Heart left ventricle (tissue), 16 donors: ENCODE measurements at places on chromosomes 4 and X. TPM values are rescaled to one million over a fixed set of nuclear protein-coding genes. Genes with fewer than 3 reads are reported as not detected.

GRCh38 chr4:24999392-25000089 is 31.2 kb downstream of the LGI2 start:
- no peak for DNase-seq

DNA sequence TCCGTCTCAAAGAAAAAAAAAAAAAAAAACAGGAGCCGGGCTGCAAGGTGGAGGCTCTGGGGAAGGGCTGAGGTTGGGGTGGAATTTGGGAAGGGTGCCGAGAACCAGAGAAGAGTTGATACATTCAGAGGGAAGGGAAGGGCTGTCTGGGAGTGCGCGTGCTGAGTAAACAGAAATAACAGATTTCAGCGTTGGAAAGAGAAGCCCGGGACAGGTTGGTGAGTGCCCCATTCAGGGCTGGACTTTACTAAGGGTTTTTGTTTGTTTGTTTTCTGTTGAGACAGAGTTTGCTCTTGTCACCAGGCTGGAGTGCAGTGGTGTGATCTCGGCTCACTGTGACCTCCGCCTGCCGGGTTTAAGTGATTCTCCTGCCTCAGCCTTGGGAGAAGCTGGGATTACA is 1.7 kb upstream of the IL3RA start:
- DNase-seq, result peak; percentile 4

DNA sequence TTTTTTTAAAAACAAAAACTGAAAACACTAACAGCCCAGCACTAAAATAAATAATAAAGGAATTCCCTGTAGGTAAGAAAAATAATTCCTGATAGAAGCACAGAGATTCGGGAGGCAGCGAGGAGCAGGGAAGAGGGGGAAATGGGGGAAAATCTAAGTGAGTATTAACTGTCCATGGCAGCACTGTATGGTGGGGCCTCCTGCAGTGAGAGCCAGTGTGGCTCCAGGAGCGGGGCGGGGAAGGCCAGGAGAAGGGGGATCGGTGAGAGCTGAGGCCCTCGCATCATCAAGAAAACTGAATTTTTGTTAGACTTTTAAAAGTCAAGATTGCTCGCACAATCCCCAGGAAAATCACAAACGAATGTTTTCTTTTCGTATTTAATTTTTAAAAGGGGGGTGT is 14.1 kb downstream of the RNF212 start:
- no peak for DNase-seq

GRCh38 chr4:118849867-118850487 is 14.1 kb upstream of the SEC24D start:
- DNase-seq, result no peak

DNA sequence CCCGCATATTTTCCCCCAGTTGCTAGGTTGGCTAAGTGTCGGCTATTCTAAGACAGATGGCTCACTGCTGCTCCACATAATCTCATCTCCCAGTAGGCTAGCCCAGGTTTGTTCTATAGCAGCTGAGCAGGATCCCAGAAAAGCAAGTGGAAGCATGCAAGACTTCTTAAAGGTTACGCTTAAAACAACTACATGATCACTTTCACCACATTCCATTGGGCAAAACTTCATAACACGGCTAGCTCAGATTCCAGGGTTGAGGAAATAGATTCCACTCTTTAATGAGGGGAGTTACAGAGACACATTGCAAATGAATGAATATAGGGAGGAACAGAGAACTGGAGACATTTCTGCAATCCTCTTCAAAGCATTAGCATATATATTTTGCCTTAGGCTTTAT is 12.9 kb upstream of the RAB33B start:
- no peak for DNase-seq

- no peak for DNase-seq
Observed at GRCh38 chr4:147594578-147594977, 22.6 kb upstream of the TMEM184C start.

GRCh38 chr4:95549246-95550114 is 707 bp upstream of the UNC5C start:
- DNase-seq, result peak; percentile 68

DNA sequence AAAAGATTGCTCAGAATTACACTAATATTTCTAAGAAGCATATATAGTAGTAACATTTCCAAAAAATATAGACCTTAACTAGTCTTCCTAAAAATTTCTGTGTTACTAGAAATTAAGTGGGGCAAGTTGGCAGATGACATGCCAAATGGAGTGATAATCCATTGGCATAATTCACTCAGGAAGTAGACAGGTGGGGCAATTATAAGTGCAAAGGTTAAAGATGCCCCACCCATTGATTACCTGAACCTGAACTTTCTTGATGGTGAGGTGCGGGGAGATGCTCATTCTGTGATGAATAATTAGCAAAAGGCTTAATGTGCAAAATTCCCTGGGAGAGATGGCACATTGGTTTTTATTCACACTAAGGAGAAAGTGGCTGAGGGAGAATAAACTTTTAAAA is 145.8 kb upstream of the RASGEF1B start:
- no peak for DNase-seq

DNA sequence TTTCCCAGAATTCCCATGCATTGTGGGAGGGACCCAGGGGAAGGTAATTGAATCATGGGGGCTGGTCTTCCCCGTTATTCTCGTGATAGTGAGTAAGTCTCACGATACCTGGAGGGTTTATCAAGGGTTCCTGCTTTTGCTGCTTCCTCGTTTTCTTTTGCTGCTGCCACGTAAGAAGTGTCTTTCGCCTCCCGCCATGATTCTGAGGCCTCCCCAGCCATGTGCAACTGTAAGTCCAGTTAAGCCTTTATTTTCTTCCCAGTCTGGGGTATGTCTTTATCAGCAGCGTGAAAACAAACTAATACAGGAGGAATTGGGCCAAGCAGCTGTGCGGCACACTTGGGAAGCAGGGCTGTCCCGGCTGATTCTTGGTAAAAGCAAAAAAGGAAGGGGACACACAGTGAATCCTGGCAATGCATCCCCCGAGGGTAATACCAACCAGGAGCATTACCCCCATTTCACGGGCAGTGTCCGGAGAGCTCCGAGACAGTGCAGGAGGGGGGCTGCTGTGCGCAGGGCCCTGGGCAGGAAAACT is 185.7 kb downstream of the AFAP1 start:
- DNase-seq, result no peak

- DNase-seq, result no peak
Observed at GRCh38 chr4:150217192-150217591, 138.9 kb downstream of the DCLK2 start.

DNA sequence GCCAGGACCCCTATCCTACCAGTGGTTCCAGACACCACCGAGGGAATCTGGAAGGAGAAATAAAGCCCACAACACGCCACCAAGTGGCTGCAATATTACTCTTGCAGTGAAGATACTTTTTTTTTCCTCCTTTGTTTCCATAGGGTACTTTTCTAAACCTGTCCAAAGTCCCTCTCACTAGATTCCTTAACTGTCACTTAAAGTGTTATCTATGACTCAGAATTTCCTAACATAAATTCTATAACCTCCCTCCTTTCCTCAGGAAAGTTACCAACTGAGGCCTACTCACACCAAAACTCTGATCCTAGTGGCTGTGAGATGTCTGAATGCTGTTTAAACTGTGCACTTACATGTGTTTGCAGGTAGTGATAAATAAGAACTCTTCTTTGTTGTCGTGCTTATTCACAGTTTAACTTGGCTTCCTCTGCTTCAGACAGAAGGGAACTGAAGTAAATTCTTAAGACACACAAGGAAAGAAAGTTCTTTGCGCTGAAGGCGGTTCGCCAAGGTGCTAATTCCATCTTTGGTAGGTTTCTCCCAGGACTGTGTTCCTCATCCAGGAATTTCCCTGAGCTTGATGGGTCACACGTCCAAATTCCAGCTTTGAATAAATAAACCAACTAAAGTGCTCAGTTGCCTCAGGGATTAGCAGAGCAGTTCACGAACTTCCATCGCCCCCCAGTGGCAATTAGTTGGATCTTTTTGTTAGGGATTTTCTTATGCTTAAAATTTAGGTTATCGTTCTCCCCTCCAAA is 10.7 kb upstream of the HCCS start:
- no peak for DNase-seq

DNA sequence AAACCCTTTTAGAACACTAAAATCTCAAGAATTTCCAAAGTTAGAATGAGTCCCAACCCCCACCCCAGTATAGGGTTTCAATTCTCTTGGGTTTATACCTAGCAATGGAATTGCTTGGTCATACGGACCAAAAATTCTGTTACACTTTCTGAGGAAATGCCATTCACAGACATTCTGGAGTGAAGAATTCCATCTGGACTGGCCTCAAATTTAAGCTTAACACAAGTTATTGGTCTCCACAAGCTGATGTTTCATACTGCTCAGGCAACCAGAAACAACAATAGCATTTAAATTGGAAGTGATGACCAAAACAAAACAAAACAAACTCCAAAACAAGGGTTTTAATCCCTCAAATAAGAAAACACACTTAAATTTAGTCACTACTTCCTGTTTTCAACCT is 51.1 kb downstream of the GPC4 start:
- no peak for DNase-seq

- peak; percentile 4 for DNase-seq
Observed at GRCh38 chr4:1409079-1409478, 2.8 kb upstream of the NKX1-1 start.

DNA sequence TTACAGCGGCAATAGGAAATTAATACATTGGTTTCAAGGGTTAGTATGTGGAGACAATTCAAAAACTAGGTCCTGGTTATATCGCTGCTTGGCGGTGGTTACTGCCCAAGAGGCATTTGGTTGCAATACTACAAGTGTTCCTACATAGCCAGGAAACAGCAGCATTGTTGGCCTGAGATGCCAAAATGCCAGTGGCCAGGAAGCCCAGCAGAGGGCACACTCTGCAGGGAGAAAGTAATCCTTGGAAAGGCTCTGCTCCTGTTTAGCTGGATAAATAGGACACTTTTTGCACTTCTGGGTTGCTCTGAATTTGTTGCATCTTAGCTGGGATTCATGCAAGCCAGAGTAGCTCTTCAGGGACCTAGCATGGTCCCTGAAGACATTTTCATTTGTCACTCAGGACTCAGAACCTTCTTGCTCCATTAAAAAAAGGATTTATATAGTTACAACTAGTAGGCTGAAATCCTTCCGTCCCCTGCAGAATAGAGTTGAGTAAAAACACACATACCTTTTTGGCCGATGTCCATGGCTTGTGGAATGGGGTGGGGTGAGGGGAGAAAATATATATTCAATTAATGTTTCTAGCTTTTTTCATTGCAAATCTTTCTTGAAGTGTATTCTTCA is 8.1 kb upstream of the GPR119 start:
- no peak for DNase-seq

DNA sequence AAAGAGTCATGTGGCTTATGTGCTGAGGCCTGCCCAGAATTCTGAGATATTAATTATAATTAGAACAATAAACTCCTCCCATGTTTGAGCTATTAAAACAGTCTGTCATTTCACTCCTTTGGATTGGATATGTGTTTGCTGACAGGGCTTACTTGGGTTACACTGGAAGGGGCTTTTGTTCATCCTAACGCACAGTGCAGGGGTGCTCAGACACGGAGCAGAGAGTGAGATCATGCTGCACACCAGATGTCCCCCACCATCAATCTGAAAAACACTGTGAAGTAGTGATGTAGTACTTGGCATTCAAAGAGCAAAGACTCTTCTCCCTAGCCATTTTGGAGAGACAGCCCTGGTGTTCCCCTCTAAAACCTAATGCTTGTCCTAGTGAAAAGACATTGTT is 24.1 kb upstream of the SMIM10L2A start:
- DNase-seq, result no peak

- DNase-seq, result no peak
Observed at GRCh38 chr4:165630671-165631070, 242.4 kb upstream of the TLL1 start.

GRCh38 chrX:68834371-68835103 is 5.7 kb downstream of the EFNB1 start:
- no peak for DNase-seq

DNA sequence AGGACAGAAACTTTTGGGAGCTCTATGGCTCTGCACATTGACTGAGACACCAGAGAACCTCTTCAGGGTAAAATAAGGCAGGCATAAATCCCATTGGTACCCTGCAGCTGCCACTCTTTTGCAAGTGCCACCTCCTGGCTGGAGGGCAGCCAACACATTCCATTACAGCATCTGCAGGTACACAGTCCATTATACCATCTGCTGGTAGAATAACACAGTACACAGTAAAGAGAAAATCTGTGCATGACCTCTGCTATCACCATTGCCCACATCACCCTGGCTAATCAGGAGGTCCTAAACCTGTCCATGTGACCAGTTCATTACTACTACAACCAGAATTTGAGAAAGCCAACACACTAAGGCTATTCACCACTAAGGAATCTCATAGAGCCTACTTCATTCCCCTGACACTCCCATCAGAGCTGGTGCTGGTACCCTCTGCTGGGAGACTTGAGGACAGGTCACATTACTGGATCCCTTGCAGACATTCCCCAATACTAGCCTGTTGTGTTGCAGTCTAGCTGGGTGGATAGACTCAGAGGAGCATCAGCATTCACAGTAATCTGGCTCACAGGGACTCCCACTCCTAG is 176.2 kb upstream of the TACR3 start:
- no peak for DNase-seq

GRCh38 chrX:106178826-106179225 is 10.7 kb downstream of the PWWP3B start:
- no peak for DNase-seq

DNA sequence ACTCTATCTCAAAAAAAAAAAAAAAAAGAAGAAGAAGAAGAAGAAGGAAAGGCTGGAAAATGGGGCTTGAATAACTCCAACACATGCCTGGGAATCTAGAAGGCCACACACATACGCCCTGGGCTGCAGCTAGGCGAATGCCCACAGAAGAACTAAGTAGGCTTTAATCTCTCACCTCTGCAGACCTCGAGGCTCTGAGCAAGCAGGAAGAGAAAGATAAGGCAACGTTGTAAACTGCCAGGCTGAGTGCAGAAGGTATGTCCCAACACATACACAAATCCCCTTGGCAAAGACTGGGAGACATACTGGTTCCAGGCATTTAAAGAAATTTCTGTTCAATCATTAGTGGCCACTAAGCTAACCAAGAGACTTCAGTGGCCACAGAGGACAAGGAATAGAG is 18.4 kb downstream of the SLC38A5 start:
- no peak for DNase-seq

Gene SLC2A9
- 3.1 TPM for polyA plus RNA-seq

Gene TAF7L
- polyA plus RNA-seq, result 0.04 TPM

Gene SHISA3
- 9.6 TPM for polyA plus RNA-seq

Gene NEUROG2
- not detected for polyA plus RNA-seq

Gene WDR17
- 0.21 TPM for polyA plus RNA-seq

Gene TMEM47
- polyA plus RNA-seq, result 14.0 TPM

Gene HSD17B13
- polyA plus RNA-seq, result 0.23 TPM

Gene SPARCL1
- polyA plus RNA-seq, result 400 TPM

Gene TLL1
- polyA plus RNA-seq, result 3.4 TPM

Gene GCNA
- 1.1 TPM for polyA plus RNA-seq

Gene CLIC2
- 5.4 TPM for polyA plus RNA-seq

Gene BTK
- 1.4 TPM for polyA plus RNA-seq

Gene PABPC5
- 0.23 TPM for polyA plus RNA-seq

Gene UGT2B15
- polyA plus RNA-seq, result not detected
